ENCODE measurements at places on chromosomes 16 and 17.

DNA sequence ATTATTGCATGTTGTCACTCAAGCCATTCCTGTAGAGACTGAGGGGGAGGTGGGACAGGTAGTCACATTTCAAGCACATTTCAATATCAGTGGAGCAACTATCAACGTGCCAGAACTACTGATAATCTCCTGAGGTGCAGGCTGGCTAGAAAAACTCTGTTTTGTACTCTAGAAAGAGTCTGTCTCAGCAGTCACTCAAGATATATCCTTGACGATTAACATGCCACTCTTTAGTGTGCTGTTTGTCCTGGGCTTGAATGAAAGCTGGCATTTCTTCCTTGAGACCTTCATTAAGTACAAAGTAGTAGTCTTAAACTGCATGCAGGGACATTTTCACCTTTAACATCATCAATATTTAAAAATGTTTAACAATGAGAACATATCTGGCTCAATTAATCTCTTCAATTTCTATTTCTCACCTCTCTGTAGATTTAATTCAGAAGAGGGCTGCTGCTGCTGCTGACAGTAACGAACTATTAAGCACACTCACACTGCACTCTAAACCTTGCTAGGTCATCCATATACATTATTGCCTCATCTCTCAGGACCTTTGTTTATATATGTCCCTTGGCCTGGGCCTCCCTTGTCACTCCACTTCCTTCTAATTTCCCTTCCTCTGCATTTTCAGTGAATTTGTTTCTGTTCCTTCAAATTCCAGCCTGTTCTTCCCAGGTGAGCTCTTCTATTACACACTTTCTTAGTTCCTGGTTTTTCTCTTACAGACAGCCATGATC is 412.0 kb downstream of the HAPSTR1 start:
- DNase-seq, result no peak

DNA sequence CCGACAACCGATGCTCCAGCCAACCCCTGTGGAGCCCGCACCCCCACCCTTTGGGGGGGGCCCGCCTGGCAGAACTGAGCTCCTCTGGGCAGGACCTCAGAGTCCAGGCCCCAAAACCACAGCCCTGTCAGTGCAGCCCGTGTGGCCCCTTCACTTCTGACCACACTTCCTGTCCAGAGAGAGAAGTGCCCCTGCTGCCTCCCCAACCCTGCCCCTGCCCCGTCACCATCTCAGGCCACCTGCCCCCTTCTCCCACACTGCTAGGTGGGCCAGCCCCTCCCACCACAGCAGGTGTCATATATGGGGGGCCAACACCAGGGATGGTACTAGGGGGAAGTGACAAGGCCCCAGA is 17.9 kb downstream of the NGFR start:
- no peak for DNase-seq

- DNase-seq, result no peak
Measured at GRCh38 chr17:65292430-65292829, 155.3 kb downstream of the RGS9 start.

DNA sequence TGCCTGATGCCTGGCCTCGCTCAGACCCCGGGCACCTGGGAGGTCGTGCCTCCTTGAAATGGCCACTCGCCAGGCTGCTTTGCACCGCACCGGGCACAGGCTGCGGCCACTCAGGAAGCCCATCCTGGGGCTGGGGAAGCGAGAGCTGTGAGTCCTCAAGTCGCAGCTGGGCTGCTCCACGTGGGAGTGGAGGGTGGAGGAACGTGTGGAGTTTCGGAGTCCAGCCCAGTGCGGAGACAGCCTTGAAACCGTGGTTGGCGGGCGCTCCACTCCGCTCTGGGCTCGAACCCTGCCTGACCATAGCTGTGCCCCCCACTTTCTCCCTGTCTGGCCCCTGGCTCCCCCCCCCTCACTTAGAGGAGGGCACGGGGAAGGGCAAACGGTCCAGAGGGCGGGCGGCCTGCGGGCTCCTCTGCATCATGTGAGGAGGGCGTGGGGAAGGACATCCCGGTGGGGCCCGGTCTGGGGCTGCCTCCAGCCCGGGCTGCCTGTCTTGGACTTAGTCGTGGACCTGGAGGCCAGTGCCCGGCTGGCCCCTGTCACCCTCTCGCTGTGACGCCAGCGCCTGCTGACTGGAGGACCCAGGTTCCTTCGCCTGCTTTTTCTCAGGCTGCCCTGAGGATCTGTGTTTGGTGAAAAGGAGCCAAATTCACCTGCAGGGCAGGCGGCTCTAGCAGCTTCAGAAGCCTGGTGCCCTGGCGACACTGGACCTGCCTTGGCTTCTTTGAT is 2.5 kb downstream of the UBE2I start:
- DNase-seq, result no peak

GRCh38 chr16:68995011-68995504 is 110.4 kb upstream of the HAS3 start:
- DNase-seq, result no peak

DNA sequence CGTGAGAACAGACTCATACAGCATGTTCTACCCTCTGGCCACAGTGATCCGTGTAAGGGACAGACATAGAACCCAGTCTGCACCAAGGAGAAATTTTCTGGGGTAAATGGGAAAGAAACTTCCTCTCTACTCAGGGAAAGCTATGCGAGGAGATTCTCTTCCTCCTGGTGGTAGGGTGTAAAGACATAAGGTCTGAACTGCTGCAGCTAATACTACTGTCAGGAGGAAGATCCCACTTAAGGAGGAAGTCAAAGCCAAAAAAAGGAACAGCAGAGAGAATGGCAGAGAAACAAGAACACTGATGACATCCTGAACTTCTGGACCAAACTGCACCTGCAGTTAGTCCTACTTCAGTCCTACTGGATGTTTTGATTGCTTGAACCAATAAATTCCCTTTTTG is 7.1 kb upstream of the TM4SF5 start:
- no peak for DNase-seq

GRCh38 chr17:47716375-47716774 is 16.7 kb upstream of the TBX21 start:
- DNase-seq, result no peak

DNA sequence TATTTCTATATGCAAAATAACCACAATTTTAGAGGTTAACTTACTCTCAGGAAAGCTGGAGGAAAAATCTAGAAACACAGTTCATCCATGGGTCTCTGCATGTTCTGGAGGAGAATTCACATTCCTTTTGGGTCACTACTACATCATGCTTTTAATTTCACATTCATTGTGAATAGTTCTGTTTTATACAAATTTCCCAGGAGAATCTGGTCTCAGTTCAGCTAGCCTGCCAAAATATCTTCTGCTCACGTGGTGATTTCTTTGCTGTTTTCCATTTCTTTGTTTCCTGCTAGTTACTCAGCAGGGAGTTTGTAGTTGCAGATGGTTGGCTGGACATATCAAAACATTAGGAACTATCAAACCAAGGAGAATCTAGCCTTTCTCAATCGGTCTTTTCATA is at the start of gene ABCA9:
TSS of gene ABCA9 (minus strand) at position 106 of the 400 bp plus-strand sequence. CDS start 9,801 bp downstream, outside the sequence.
- no peak for DNase-seq

DNA sequence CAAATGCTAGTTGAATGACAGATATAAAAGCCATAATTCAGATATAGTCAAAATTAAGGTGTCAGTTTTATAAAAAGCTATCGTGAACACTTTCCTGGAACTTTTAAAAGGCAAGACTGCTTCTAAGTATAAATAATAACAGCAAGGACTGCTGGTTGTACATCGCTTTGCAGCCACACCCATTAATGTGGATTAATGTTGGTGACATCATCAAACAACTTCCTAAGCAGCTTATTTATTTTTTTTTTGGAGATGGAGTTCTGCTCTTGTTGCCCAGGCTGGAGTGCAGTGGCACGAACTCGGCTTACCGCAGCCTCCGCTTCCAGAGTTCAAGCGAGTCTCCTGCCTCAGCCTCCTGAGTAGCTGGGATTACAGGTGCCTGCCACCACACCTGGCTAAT is 4.6 kb downstream of the GNA13 start:
- no peak for DNase-seq

Measured in cortex of kidney (tissue), 1 donor.